ENCODE measurements at places on chromosomes 2 and 18.
A peak's percentile ranks its signal among the peaks of the same experiment; 100 is the strongest.

GRCh38 chr2:240298117-240298790, 137.2 kb upstream of the GPC1 start:
- DNase-seq = no peak

GRCh38 chr2:167279810-167280209, 391.5 kb downstream of the XIRP2 start:
- DNase-seq = no peak

- no peak for DNase-seq
These were observed 33.6 kb downstream of the GLI2 start for GRCh38 chr2:120769076-120769786.

GRCh38 chr2:196987649-196988364, 61.3 kb upstream of the PGAP1 start:
- peak; percentile 74 for DNase-seq

GRCh38 chr18:48669991-48670750, 131.3 kb downstream of the CTIF start:
- no peak for DNase-seq

DNA sequence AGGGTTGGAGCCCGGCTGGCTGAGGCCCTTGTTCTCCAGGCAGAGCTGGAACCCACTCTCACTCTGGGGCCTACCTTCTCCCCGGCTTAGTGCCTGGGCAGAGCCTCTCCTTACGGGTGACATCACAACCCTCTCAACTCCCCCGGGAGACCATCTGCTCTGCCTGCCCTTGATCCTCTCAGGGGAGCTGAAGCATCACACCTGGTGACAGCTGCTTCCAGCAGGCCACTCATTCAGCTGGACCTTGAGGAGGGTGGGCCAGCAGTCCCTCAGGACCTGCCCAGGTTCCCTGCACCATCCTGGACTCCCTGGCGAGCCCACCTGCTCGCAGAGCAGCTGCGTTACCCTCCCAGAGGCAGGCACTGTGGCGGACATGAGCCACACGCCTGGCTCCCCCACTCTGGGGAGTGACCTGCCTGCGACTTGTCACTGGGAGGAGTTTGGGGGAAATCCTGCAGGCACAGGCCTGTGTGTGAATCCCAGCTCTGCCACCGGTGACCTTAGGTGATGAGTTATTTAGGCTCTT, 13.1 kb downstream of the HS6ST1 start:
- peak; percentile 79 for DNase-seq

- no peak for DNase-seq
These were observed 49.6 kb upstream of the PXDN start for GRCh38 chr2:1793868-1794445.

- DNase-seq = no peak
These were observed 10.1 kb upstream of the GRHL1 start for GRCh38 chr2:9941196-9941995.

- DNase-seq = no peak
These were observed 52.7 kb upstream of the NCK2 start for GRCh38 chr2:105691947-105692390.

GRCh38 chr2:185860321-185860720, 121.7 kb downstream of the FSIP2 start:
- DNase-seq = no peak

DNA sequence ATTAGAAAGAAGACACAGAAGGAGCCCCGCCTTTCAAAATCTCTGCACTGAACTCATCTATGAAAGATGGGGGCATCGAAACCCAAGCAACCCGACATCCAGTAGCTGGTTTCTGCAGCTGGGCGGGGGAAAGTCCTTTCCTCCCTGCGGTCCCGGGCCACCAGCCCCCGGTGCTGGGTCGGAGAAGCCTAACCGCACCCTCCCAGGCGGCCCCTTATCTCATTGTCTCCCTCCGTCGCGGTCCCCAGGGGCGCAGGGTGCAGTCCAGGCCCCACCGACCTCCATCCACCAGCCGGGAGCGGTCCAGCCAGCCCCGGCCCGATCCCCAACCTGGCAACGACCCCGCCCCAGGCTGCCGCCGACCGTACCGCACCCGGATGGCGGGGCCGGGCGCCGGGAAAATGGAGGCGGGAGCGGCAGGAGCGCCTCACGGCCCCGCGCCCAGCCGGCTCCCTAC, 452 bp downstream of the RAPH1 start:
- DNase-seq = peak; percentile 19

DNA sequence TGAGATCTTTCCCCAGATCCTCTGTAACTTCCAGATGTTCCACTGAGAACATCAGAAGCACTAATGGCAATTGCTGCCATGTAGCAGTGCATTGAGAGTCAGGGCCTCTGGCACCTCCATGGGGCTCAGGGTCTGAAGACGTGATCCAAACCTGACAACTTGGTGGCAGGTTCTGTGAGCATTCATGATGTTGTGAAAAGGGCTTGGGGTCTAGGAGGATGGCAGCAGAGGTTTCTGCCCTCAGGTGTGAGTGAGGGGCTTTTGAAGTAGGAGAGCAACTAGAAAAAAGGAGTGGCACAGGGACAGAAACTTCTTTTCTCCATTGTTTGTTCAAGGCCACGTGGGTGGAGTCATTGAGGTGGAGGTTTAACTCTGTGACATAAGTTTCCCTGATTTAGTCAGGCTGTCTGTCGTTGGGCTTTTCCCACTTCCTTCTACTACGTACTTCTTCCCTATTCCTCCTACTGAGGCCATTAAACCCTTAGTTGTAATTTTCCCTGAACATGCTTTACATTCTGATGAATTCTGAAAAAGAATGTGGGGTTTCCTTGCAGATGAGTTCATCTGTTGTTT, 13.1 kb downstream of the CFLAR start:
- no peak for DNase-seq

DNA sequence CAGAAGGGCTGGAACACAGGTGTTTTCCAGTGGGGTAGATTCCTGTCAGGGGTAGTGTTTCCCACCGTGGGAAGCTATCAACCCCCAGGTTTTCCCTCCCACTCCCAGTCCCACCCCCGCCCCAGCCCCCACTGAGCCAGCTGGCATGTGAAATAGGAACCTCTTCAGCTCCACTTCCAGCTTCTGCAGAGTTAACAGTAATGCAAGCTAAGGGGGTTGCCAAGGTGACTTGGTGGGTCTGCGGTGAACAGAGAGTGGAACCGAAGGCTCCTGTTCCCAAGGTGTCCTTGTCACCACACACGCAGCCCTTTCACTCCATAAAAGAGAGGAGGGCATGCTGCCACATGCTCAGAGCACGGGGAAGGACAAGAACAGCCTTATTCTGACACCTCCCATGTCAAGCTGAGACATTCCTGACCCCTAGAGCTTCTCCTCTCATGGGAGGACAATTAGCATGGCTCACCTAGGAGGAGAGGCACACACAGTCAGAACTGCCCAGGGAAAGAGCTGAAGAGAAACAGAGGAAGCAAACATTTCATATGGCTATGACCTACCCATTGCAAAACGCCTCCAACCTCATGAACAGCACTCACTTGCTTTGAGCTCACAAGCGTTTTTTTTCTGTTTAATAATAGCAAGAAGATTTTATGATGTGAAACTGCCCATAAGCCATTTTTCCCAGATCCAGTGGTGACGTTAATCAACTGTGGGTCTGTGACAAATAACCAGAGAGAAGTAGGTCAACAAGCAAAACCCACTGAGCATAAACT, 39.8 kb upstream of the TBC1D8 start:
- peak; percentile 25 for DNase-seq

DNA sequence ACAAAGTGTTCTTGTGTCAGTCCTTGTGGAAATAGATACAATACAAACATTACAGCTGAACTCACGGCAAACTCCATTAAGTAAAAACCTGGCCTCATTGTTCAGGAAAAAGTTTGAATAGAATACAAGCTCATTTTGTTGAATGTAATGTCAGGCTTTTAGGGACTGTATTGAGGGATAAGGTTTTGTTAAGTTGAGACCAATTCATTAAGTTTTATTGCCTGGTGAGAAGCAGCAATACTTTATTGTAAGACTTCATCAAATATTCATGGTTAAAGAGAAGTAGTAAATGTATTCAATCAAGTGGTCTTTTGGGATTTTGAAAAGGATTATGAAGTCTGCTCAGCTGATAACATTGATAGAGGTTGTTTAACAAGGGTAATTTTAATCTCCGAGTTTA, 35.4 kb upstream of the METAP1D start:
- DNase-seq = no peak

DNA sequence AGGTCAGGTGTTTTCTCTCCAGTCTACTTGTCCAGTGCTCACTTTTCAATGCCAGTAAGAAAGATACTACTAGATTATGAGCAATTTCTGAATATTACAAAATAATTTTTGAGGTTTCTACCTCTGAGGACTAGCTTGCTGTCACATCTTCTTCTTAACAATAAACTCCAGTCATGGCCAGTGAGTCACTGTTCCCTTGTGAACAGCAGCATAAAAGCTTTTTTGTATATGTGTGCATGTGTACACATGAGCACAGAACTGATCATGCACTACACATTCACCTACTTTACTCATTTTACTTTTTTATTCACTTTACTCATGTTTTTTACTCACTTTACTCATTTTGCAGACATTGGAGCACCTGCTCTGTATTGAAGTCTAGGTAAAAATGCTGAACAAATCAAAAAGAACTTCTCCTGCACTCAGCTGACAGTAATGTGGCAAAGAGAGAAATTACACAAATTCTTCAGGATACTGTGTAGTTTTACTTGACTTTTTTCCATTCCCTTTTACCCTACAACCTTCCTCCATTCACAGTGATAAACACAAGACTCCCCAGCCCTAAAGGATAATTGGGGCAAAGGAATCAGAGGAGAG, 28.0 kb downstream of the ST6GAL2 start:
- no peak for DNase-seq

GRCh38 chr2:239116456-239117246, 268.8 kb downstream of the TWIST2 start:
- DNase-seq = no peak

DNA sequence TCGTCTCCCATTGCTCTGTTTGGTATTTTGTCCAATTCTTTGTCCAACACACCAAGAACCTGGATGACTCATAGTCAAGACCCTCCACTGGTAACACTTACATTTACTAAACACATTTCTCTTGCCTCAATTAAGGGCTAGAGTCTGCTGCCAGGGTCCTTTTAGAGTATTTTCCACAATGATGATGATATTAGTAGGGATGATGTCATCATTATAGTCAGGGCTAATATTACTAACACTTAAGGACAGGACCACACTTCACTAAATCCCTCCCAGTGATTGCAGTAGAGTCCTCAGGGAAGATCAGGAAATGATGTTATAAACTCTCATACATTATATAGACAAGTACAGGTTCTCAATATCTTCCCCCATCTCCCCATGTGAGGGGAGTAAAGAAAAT, 13.6 kb upstream of the SS18 start:
- no peak for DNase-seq

- DNase-seq = no peak
These were observed 280.5 kb downstream of the NRXN1 start for GRCh38 chr2:50751311-50752031.

- no peak for DNase-seq
These were observed 68.4 kb upstream of the CDCA7 start for GRCh38 chr2:173286153-173286809.

GRCh38 chr2:230347659-230348305, 20.8 kb downstream of the SP140L start:
- DNase-seq = no peak

DNA sequence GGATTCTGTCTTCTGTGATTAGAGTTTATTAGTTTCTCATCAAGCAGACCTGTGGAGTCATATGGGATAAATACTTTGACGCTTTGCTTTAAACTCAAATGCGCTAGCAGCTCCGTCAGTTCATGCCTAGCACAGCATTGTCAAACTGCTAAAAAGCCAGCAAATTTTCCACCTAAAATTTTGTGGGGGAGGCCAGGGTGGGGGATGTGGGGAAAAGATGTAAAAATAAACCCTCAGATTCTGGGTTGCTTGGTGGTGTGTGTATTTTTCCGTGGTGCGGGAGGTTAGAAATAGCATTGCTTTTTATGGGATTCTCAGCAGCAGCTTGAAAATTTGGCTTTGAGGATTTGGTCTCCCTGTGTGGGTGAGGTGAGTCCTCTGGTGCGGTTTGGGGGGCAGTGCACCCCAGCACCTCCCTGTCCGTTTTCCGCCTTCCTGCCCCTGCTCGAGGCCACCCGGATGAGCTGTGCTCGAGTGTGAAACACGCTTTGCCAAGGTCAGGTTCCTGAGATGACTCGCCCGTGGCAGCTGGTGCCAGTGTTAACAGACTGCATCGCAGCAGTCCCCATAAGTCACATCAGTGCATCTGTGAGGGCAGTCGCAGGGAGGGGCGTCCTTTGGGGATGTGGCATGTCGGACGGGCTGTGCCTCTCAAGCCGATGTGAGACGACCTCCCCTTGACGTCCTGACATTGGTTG, 65.9 kb downstream of the LDLRAD4 start:
- no peak for DNase-seq

DNA sequence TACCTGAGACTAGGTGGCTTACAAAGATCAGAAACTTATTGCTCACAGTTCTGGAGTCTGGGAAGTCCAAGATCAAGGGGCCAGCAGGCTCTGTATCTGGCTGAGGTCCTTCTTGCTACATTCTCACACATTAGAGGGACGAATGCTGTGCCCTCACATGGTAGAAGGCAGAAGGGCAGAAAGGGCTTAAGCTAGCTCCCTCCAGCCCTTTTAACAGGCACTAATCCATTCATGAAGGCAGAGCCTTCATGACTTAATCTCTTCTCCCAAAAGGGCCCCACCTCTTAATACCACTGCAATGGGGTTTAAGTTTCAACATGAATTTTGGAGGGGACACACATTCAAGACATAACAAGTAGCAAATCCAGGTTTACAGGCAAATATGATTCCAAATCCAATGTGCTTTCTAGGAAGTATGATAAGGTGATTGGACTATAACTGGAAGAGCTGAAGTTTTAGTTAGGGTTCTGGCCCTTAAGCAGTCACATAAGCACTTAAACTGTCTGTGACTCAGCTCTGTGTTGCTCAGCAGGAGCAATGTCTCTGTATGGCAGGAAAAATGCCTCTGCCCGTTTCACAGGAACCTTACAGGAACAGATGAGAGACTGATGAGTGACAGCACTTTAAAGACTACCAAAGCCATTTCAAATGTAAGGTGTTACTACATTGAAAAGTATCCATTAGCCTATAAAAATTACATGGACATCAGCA, 119.6 kb upstream of the PTPRM start:
- DNase-seq = no peak

GRCh38 chr2:142075826-142076225, 55.0 kb downstream of the LRP1B start:
- no peak for DNase-seq

DNA sequence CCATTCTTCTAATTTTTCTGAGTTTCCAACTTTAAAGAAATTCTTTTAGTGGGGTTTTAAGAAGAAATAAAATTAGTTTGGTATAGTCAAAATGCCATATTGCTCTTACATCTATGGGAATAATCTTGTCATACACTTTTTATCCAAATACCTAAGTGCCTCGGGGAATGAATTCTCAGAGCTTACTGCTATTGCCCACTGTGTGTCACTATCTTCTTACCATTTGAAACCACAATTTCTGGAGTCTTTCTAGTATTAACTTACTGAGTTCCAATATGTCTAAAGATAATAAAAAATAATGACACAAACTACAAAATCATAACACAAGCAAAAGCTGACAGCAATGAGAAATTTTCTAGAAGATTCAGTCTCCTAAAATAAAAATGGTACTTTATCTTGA, 23.7 kb upstream of the DNAH6 start:
- DNase-seq = no peak
